ENCODE measurements at places on chromosomes 1 and 21. TPM values are rescaled to one million over a fixed set of nuclear protein-coding genes. Genes with fewer than 3 reads are reported as not detected.

Gene RGS1
- not detected for total RNA-seq

Gene DMRTA2
- total RNA-seq, result not detected

Gene RNF115
- 15.0 TPM for total RNA-seq

Gene INSRR
- total RNA-seq, result 0.45 TPM

Gene RPTN
- total RNA-seq, result not detected

Gene SLC2A1
- total RNA-seq, result 786 TPM

Gene TMEM50A
- 67.2 TPM for total RNA-seq

Gene L1TD1
- total RNA-seq, result 5.3 TPM

Gene FALEC
- 1.9 TPM for total RNA-seq

Gene TSACC
- not detected for total RNA-seq

Gene ALX3
- total RNA-seq, result 132 TPM

Gene LDLRAD1
- total RNA-seq, result not detected

Gene HMGN2
- 497 TPM for total RNA-seq
